ENCODE measurements at places on chromosomes 16 and 17. TPM values are rescaled to one million over a fixed set of nuclear protein-coding genes. Genes with fewer than 3 reads are reported as not detected.

Gene SOCS1
- total RNA-seq, result 7.2 TPM

Gene DPEP3
- not detected for total RNA-seq

Gene SLC16A5
- 8.7 TPM for total RNA-seq

Gene CHST5
- total RNA-seq, result 0.10 TPM

Gene MAF
- 31.6 TPM for total RNA-seq

Gene SPN
- total RNA-seq, result 2.8 TPM

Gene EPOP
- total RNA-seq, result 0.49 TPM

Gene PDILT
- not detected for total RNA-seq

Gene MILR1
- 5.2 TPM for total RNA-seq

Gene PRAC2
- not detected for total RNA-seq

Gene MRPL10
- total RNA-seq, result 10.0 TPM

Gene TRAPPC1
- 26.0 TPM for total RNA-seq

Gene SMIM5
- 7.2 TPM for total RNA-seq

Gene TBC1D26
- total RNA-seq, result 0.49 TPM

Gene HID1
- 4.0 TPM for total RNA-seq

Gene AIPL1
- total RNA-seq, result 0.10 TPM

Gene SMTNL2
- total RNA-seq, result 14.9 TPM

Gene CCL8
- total RNA-seq, result 3.1 TPM

Gene EDC4
- 36.7 TPM for total RNA-seq

Gene KRT32
- 28.0 TPM for total RNA-seq

Gene MIEF2
- 9.9 TPM for total RNA-seq

Gene AOC3
- total RNA-seq, result 38.1 TPM

Gene AKAP1
- total RNA-seq, result 28.7 TPM

Gene NRN1L
- not detected for total RNA-seq

Gene KRTAP4-4
- total RNA-seq, result 2.2 TPM

Gene PRSS36
- 0.99 TPM for total RNA-seq

Gene ABCC11
- 0.20 TPM for total RNA-seq

Gene CACNG1
- 5.4 TPM for total RNA-seq

Gene GPS2
- total RNA-seq, result 17.2 TPM

Gene CPHXL
- not detected for total RNA-seq

Gene ATP2C2
- total RNA-seq, result 25.9 TPM

Gene LPO
- not detected for total RNA-seq

Gene MFSD6L
- 0.20 TPM for total RNA-seq

Gene HSD11B2
- total RNA-seq, result 7.5 TPM

Gene KRTAP9-4
- total RNA-seq, result 6.5 TPM

Gene CCL1
- total RNA-seq, result not detected

Gene RNF166
- total RNA-seq, result 9.7 TPM

Gene CTNS
- total RNA-seq, result 9.1 TPM

Gene PSMB10
- 16.4 TPM for total RNA-seq

Gene RNF135
- 10.6 TPM for total RNA-seq

Gene APOBR
- 1.7 TPM for total RNA-seq

Gene CDK5R1
- total RNA-seq, result 1.6 TPM

Gene FBXL20
- 14.2 TPM for total RNA-seq

Gene MYOCD
- 1.9 TPM for total RNA-seq

Gene CNTNAP4
- total RNA-seq, result 5.4 TPM

Gene SULT1A1
- total RNA-seq, result 12.0 TPM

Gene CCDC154
- 0.49 TPM for total RNA-seq

Gene OTOP3
- not detected for total RNA-seq

Gene RGS9
- total RNA-seq, result 4.6 TPM

Gene EXOSC6
- total RNA-seq, result 23.7 TPM

Gene KRTAP17-1
- total RNA-seq, result 7.9 TPM

Gene C16orf92
- not detected for total RNA-seq

Gene ENPP7
- not detected for total RNA-seq

Gene GH2
- not detected for total RNA-seq

Gene IGFALS
- not detected for total RNA-seq

Gene TRIM16
- 45.4 TPM for total RNA-seq

Gene ASIC2
- total RNA-seq, result 0.30 TPM

Gene DYNLL2
- 16.1 TPM for total RNA-seq
